ENCODE measurements at places on chromosomes 4 and X. TPM values are rescaled to one million over a fixed set of nuclear protein-coding genes. Genes with fewer than 3 reads are reported as not detected.

DNA sequence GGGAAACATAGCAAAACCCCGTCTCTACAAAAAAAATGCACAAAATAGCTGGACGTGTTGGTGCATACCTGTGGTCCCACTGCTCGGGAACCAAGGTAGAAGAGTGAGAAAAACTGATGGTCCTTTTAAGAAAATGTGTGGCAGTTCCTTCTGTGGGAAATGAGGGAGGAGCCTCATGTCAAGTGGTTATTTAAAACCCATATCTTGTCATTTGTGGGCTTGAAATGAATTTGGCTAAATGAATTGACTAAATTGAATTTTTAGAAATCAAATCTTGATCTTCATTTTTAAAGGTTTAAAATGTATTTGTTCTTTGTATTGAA, 16.2 kb upstream of the LAMP2 start:
- DNase-seq: no peak

DNA sequence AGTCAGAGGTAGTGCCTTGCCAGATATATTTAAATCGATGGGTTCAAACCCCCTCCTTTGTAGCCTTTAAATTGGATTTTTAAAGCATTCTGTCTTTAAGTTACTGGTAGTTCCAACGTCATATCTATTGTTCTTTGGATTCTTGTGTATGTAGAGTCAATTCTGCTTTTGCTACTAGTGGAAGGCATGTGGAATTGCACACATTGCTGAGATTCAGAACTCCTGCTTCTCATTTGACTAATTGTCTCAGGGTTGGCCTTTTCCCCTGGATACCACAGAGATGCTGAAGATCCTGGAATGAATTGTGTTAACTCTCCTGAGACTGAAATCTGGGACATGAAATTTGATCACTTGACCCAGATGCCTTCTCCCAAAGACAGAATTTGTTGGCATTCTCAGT, 328.3 kb upstream of the RPS6KA3 start:
- no peak for DNase-seq

GRCh38 chrX:103780336-103781061, 3.9 kb downstream of the PLP1 start:
- DNase-seq: no peak

DNA sequence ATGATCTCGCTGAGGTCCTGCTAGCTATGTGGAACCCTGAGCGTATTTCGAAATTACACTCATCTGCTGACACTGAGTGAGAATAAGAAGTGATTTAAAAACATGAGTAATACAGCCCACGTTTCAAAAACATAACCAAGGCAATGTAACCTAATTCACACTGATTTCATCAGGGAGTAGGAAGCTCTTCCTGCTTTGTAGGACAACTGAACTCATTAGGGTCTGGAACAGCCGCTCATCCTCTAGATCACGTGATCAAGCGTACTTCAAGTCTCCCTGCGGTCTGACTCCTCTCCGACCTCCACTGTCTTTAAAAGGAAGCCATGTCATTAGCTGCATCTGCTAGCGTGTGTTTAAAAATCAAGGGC, 138.0 kb downstream of the NSUN7 start:
- DNase-seq: no peak

DNA sequence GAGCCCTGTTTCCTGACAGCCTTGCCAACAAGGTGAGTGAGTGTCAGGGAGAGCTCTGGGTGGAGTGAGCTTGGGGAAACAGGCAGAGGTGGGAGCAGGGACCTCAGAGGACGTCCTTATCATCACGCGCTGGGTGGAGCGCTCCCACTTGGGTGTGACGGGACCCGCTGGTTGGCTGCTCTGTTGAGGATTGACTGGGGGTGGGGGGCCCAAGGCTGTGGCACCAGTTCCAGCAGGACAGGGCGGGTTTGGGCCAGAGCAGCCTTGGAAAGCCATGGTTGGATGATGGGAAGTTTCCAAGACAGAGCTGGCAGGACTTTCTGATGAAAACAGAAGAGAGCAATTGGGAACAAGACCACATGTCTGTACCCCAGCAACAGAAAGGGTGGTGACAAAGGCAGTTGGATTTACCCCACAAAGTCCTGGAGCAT, 3.0 kb upstream of the PCGF3 start:
- DNase-seq: no peak

- DNase-seq: no peak
These were observed 90.6 kb upstream of the MAB21L2 start for GRCh38 chr4:150491132-150492049.

- peak; percentile 56 for DNase-seq
These were observed 188.0 kb downstream of the SLC4A4 start for GRCh38 chr4:71526637-71527406.

GRCh38 chr4:123892368-123892976, 495.9 kb downstream of the SPRY1 start:
- no peak for DNase-seq

GRCh38 chrX:136828830-136829229, 48.1 kb upstream of the ARHGEF6 start:
- no peak for DNase-seq

DNA sequence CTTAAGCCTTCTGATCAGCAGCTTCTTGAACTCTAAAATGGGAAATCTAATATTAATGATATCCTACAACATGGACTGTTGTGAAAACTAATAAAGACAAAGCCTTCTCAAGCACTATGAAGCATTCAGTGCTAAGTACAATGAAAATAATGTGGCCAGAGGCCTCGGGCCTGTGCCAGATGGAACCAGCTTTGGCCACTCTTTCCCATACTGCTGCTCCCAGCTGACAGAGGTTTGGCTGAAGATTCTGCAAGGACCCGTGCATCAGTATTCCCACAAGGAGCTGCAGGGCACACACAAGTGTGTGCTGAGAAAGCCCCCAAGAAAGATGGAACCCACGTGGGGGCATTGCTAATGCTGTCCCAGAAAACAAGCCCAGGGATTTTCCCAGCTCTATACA, 60.5 kb upstream of the RPL34 start:
- no peak for DNase-seq

- no peak for DNase-seq
These were observed 22.3 kb downstream of the APLN start for GRCh38 chrX:129632443-129632842.

DNA sequence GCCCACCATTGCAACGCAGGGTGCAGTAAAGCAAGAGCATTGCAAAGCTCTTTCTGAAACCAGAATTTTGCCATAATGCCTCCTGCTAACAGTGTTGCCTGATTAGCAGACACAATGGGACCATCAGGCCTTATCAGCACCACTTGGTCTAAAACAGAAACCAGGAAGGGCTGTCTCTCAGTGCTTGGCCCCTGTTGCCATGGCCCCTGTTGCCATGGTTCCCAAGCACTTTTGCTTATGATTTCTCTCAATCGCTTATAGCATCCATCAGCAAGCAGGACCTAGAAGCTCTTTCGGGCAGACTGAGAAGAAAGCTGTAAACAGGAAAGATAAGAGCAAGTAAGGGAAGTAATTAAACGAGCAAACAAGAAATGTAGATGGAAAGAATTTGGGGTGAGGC, 36.8 kb downstream of the RTL5 start:
- peak; percentile 68 for DNase-seq

DNA sequence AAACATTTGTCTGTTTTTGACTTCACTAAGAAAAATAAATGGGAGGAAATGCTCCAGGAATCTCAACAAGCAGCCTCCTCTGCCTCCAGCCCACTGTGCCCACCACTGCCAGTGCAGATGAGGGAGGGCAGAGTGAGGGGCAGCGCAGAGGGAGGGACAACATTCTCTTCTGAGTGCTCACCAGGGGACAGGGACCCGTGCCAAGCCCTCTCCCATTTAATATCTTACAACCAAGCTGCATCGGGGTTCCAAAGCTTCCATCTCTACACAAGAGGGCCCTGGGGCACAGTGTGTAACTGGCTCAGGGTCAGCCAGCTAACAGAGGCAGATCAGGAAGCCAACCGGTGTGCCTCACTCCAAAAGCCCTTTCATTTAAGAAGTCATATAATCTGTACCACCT, 120.4 kb downstream of the NSUN7 start:
- DNase-seq: no peak

DNA sequence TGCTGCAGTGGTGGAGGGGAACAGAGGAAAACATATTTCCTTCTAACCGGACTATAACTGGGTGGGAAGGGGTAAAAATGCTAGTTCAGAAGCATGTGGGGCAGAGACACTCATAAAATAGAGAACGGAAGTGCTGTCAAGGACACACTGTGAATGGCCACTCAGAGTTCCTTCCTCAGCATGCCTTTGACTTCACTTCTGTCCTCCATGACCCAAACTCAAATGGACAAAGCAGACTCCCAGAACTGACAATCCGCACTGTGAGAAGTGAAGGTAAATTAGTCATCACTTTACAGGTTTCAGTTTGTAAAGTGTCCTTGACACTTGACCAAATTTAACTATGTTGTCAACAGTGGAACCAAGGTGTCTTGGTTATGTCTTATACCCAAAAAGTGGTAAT, 30.2 kb upstream of the ELF2 start:
- DNase-seq: no peak

DNA sequence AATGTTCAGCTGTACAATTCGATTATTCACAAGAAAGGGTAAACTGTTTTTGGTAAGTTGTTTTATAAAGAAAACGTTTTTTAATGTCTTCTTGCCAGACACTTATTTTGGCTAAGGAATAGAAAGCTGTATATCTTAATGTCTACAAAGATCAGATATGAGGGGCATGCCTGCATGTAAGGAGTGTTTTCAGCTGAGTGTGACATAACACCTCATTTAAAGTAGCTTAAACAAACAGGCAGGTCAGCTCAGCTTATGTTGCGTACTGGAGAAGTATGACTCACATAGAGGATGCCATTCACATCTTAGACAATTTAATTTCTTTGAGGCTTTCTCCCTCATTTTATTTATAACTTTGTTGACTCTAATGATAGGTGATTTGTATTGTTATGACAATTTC, 30.4 kb downstream of the LAMTOR3 start:
- DNase-seq: no peak

DNA sequence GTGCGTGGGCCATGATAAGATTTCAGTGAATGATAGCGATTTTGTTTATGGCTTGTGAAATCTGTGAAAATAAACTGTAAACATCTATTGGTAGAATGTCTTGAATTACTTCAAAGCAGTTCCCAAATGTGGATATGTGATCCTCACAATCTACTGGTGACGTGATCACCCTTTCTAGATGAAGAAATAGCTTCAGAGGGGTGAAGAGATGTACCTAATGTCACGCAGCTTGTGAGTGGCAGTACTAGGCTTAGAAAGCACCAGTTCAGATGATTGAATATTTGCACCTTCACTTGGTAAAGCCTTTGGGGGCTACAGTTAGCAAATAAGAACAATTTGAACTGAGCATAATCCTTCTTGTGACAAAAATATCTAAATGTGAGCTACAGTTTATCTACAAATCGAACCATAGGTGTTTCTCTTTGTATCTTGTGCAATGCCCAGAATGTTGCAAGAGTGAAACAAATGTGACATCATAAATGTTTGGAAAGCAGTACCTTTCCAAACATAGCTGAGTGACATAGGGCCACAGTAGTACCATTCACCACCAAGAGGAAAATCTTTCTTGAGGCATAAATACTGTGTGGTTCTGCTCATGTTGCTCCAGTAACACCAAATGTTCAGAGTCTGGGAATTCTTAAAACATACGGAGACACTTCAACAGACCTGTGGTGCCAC, 14.2 kb downstream of the PAK3 start:
- DNase-seq: no peak

DNA sequence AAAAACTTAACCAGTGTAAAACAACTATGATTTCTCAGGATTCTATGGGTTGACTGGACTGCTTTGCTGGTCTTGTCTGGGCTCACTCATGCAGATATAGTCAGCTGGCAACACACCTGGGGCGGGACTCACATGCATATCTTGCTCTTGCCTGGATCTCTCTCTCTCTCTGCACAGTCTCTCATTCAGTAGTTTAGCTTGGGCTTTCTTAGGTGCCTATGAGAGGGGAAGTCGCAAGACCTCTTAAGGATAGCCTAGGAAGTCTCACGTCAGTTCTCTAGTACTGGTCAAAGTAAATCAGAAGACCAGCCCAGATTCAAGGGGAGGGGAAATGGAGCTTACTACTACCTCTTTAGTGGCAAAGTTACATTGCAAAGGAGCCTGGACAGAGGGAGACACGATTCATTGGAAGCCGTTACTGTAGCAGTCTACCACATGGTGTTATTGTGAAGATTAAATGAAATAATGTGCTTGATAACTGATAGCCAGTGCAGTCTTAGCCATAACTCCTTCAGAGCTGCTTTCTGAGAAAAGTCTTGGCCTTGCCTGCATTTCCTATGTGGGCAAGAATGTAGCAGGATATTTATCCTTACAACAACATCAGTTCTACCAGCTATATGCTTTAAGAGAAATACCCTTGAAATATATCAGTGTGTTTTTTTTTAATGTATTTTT, 2.1 kb downstream of the COPS4 start:
- peak; percentile 44 for DNase-seq

DNA sequence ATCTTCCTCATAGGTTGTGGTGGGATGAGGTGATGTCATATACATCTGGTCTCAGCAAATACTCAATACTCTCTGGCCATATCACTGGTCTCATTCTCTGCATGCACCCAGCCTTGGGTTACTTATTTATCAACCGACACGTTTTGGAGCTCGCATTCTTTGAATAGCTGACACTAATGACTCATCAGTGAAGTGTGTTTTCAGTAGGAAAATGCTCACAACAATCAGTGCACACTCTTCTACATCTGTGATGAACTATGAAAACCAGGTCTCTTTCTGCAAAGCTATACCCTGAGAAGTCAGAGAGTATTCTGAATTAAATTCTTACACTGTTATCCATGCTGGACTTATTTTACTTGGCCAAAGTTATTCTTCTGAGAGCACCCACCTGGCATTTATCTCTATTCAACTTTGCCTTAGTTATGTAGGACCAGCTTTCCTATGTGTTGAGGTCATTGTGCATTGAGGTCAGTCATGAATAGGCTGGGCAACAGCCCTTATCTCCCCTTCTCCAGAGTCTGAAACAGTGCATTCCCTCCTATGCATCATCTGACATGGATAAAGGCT, 58.7 kb upstream of the DHX15 start:
- DNase-seq: no peak

GRCh38 chr4:127055357-127055756, 577.4 kb upstream of the INTU start:
- no peak for DNase-seq

GRCh38 chr4:177236886-177237285, 72.8 kb upstream of the NEIL3 start:
- DNase-seq: no peak

- DNase-seq: no peak
These were observed 11.2 kb upstream of the GRIA3 start for GRCh38 chrX:123172869-123173268.

ARHGAP36 gene
- total RNA-seq: not detected

ADH6 gene
- not detected for total RNA-seq

TRIM75 gene
- not detected for total RNA-seq

FGFBP2 gene
- not detected for total RNA-seq

SRPK3 gene
- not detected for total RNA-seq

ANXA10 gene
- total RNA-seq: not detected

TNMD gene
- not detected for total RNA-seq

STOX2 gene
- total RNA-seq: not detected

AGTR2 gene
- not detected for total RNA-seq

ACE2 gene
- total RNA-seq: not detected

SULT1B1 gene
- total RNA-seq: not detected

SOX3 gene
- not detected for total RNA-seq

PHKA1 gene
- not detected for total RNA-seq

GAGE12G gene
- total RNA-seq: not detected

FAM184B gene
- not detected for total RNA-seq

Measured in Karpas-422 (cell line).